ENCODE measurements at places on chromosomes 5 and 9.
A peak's percentile ranks its signal among the peaks of the same experiment; 100 is the strongest.

DNA sequence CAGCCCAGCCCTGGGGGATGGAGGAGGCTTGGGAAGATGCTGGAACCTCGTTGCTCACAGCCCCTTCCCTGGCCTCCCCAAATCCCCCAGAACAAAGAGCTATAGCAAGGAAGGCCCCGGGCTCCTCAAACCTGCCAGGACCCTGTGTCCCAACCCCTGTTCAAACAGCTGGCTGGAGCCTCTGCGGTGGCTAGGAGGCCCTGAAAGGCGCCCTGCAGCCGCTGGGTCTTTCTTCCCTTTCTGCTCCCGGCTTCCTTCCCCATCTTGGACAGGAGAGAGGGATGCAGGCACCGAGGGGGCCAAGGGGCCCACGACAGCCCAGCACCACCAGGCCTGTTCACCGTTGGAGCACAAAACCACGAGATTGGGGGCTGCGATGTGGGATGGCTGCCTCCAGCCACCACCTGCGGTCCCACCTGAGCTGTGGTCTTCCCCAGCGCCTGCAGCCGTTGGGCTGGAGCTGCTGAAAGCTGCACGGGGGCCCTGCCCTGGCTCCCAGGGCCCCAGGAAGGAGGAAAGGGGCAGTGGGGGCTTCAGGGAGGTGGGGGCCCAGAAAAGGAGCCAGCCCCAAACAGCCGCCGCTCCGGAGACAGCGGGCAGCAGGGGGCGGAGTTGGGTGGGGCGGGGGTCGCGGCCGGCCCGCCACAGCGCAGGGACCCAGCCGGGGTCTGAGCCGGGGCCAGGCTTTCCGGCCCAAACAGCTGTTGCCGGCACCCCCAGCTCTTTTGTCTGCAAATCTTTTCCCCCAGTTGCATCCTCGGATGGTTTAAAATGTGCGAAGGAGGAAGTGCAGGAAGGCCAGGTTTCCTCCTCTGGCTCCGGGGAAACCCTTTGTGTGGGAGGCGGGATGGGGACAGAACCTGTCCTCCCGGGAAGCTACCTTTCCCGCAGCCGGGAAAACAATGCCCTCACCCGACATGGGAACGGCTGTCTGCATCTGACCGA, 16.1 kb downstream of the NOTCH1 start:
- no peak for DNase-seq

DNA sequence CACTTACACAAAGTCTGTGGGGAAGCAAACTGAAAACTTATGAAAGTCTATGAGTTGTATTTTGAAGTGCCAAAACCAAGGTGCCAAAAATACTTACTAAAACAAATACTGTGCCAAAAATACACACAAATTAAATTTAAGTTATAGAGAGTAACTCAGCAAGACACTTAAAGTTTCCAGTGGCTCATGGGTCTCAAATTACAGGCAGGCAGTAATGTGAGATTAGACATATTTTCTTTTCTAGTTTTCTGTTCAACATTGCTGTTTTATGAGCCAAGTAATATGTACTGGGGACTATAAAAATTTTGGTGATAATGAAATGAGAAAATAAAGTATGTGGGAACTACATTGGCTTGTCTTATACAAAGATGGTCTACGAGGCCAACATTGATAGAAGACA, 172.2 kb upstream of the SNX2 start:
- DNase-seq, result no peak

DNA sequence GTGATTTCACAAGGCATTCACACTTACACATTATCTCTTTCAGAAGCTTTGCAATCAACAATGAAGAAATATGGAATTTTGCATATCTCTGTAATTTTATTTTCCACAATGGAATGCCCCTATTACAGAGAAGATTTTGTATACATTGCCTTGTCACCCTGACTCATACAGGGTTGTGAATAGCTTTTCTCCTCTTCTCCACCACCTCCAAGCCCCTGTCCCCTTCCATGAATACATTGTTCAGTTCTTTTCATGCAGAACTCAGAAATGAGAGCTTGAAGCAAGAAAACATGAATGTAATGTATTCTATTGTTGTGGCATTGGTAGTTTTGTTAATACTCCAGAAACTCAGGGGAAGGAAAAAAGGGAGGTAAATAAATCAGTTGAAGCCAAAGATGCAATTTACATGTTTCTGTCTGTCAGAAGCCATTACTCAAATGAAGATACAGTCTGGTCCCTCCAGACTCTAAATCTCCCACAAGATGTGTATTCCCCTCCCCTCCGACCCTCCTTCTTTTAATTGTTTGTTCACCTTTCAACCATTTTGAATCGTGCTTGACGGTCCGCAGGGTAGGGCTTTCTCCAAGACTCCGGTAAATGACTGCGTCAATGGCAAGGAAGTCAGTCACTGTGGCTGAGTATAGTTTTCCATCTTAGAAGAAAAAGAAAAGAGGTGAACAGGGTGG, 86.1 kb downstream of the SEMA6A start:
- no peak for DNase-seq

DNA sequence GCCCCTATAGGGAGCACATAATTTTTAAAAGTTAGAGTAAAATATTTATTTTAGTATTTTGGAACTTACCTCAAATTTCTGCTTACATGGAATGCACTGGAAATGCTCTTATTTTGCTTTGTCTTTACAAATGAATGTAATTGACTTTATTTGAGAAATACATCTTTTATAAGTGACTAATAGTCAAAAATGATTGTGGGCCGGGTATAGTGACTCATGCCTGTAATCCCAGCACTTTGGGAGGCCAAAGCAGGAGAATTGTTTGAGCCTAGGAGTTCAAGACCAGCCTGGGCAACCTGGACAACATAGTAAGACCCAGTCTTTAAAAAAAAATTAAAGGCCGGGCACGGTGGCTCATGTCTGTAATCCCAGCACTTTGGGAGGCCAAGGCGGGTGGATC, 5.8 kb downstream of the HMGCR start:
- no peak for DNase-seq

DNA sequence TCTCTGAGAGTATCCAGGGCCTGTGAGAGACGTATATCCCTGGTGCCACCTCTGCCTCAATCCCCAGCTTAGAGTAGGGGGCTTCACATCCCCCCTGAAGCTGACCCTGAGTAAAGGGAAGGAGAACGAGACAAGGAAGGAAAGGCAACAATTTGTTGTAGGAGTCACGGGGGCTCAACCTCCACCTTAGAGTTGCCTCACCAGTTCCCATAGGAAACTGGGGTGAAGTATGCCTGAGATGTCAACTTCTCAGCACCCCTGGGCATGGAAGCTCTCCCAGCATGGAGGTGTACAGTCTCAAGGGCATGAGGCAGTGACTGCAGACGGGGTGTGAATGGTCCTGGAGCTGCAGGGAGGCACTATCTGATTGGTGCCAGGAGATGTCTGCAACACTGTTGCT, 53.6 kb downstream of the S1PR3 start:
- DNase-seq, result no peak

GRCh38 chr5:30867711-30868110, 325.8 kb upstream of the CDH6 start:
- no peak for DNase-seq

DNA sequence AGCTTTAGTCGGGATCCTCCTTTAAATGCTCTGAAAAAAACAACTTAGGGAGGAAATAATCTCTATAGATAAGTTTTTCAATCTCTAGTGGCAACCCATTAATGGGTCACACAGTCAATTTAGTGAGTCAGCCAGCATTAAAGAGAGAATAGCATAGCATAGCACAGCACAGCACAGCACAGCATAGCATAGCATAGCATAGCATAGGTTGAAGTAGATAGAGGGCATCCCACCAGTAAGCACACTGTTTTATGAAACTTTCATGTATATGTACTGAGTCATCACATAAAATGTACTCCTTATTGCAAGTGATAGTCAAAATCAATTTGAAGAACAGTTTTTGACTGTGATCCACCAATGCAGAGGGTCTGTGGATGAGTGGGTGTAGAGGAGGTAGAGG, 522.9 kb downstream of the CCDC171 start:
- DNase-seq, result no peak

GRCh38 chr9:20980832-20981455, 50.5 kb downstream of the HACD4 start:
- DNase-seq, result no peak

- DNase-seq, result no peak
Measured at GRCh38 chr9:95091601-95092261, 225.8 kb downstream of the FANCC start.

- DNase-seq, result no peak
Measured at GRCh38 chr5:55304584-55304983, 2.9 kb downstream of the DHX29 start.

GRCh38 chr5:174752121-174752520, 27.7 kb downstream of the MSX2 start:
- no peak for DNase-seq

GRCh38 chr9:131010482-131011273, 1.7 kb downstream of the LAMC3 start:
- DNase-seq, result no peak

GRCh38 chr5:32059761-32060530, 114.2 kb downstream of the GOLPH3 start:
- DNase-seq, result no peak

DNA sequence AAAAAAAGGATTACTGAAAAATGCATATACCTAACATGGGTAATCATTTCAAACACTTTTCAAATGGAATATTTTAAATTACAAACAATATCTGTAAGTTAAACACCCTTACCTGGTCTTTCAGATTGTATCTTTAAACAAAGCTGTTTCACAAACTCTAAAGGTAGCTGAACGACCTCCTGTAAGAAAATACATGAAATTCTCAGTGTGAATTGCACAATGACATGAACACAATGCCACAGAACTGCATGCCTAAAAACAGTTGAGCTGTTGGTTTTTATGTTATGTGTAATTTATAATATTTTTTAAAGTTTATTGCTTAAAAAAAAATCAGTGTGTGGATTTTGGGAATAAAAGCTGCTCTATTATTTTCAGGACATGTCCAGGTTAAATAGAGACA, 17.5 kb downstream of the IPPK start:
- DNase-seq, result no peak

DNA sequence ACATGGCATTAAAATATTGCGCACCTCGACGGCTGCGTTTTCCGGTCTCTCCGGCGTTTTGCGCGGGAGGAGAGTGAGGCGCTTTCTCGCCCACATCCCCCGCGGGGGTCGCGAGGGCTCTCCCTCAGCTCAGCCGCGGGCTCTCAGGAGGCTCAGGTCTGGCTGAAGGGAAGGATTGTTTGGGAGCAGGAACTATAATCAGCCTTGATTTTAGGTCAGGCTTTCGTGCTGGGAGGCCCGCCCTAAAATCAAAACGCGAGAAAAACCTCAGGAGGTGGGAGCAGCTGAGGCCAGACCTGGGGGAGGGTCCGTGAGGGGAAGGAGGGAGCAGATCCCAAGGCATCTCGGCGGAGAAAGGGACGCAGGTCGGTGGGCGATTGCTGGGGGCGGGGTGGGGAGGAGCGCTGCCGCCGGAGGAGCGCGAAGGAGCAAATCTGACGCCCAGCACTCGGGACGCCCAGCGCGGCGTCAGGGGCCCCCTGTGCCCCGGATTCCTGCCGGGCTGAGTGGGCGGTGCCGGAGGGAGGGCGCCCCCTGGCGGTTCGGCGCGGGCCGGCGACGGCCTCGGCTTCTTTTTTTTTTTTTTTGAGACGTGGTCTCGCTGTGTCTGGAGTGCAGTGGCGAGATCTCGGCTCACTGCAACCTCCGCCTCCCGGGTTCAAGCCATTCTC, 18.7 kb upstream of the RNF130 start:
- peak; percentile 81 for DNase-seq

- DNase-seq, result no peak
Measured at GRCh38 chr9:137924169-137924568, 46.6 kb downstream of the CACNA1B start.

DNA sequence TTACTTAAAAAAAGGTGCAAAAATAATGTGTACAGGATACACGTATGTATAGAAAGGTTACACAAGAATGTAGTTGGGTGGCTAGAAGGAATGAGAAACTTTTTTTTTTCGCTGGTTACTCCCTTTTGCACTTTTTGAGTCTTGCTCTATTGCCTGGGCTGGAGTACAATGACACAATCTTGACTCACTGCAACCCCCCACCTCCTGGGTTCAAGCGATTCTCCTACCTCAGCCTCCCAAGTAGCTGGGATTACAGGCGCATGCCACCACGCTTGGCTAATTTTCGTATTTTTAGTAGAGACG, 15.8 kb downstream of the FBXW11 start:
- no peak for DNase-seq

- DNase-seq, result no peak
Measured at GRCh38 chr5:138697720-138698360, 55.4 kb upstream of the CTNNA1 start.

DNA sequence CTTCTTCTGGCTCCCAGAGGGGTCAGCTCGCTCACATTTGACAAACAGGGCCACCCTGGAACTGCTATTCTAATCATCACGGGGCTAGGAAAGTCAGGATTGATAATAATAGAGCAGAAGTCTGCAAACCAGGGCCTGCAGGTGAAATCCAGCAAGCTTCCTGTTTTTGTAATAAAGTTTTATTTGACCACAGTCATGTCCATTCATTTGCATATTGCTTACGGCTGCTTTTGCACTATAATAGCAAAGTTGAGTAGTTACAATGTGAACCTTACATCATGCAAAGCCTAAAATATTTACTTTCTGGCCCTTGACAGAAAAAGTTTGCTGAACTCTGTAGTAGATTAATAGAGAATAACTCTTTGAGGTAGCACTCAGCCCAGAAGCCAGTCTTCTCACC, 63.2 kb upstream of the CTXN3 start:
- DNase-seq, result no peak

DNA sequence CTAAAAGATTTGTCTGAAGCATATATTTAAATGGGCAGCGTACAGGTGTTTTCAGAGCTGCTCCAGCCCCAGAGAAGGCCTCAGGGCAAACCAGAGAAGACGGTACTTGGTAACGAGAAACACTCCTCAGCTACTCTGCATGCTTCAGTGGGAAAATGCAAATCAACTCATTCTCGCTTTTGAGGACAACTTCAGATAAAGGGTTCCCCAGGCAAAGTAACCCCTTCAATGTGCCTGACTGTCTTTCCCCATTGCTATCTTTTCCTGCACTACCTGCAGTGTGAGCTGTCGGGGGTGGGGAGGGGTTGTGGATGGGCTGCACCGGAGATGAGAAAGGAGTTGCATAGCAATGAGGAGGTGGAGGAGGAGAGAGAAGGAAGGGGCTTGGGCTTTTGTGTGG, 339.7 kb upstream of the CLINT1 start:
- DNase-seq, result peak; percentile 27

DNA sequence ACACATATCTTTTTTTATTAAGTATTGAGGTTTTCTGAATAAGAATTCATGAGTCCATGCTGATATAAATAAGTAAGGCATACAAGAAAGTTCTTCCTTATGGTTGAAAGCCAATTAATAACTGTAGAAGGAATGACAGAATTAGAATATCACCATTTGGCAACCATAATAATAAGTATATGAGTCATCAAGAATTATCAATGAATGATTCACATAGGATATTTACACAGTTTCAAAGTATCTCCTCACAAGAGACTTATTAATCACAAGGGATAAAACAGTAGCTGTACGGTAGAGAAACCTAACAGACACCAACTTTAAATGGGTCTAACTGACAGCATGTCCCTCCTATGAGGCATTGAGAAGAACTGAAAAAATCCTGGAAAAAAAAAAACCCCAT, 161.6 kb downstream of the NR3C1 start:
- no peak for DNase-seq

- DNase-seq, result no peak
Measured at GRCh38 chr5:77560677-77561263, 68.7 kb upstream of the WDR41 start.

- no peak for DNase-seq
Measured at GRCh38 chr5:50967563-50968355, 301.3 kb downstream of the PARP8 start.

- no peak for DNase-seq
Measured at GRCh38 chr5:142439207-142439860, 114.5 kb upstream of the SPRY4 start.

- peak; percentile 0 for DNase-seq
Measured at GRCh38 chr5:84383816-84384603, 670 bp downstream of the EDIL3 start.

- DNase-seq, result no peak
Measured at GRCh38 chr9:103798620-103799019, 295.5 kb upstream of the SMC2 start.
